Activated CD4-positive, alpha-beta T cell treated with anti-CD3 and anti-CD28 coated beads for 48 hours (primary cell): ENCODE measurements at places on chromosomes 13 and 19.
A peak's percentile ranks its signal among the peaks of the same experiment; 100 is the strongest.

DNA sequence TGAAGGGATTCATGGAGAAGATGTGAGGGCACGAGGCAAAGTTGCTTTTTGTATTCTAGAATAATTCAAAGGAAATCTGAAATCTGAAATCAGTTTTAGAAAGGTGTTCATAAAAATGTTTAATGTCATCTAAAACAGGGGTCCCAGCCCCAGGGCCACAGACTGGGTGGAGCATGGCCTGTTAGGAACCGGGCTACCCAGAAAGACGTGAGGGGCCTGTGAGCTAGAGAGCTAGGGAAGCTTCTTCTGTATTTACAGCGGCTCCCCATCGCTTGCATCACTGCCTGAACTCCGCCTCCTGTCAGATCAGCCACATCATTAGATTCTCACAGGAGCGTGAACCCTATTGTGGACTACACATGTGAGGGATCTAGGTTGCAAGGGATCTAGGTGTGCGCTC is 151.2 kb downstream of the USP12 start:
- DNase-seq = no peak

- DNase-seq = peak; percentile 41
These were observed 1.4 kb upstream of the MEGF8 start for GRCh38 chr19:42323852-42324654.

DNA sequence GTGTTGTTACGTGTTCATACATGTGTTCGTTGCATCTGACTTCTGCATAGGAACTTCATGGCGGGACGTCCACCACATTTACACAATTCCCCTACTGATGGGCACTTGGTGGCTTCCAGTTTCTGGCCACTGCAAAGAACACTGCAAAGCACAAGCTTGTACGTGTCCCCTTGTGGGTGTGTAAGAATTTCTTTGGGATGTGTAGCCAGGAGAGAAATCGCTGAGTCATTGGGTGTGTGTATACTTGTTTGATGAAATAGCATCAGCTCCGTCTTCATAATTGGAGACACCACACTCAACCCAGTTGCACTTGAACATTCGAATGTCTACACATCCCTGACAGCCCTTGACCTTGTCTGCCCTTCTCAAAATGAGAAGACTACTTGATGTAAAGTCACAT is 19.2 kb downstream of the KLK5 start:
- no peak for DNase-seq

DNA sequence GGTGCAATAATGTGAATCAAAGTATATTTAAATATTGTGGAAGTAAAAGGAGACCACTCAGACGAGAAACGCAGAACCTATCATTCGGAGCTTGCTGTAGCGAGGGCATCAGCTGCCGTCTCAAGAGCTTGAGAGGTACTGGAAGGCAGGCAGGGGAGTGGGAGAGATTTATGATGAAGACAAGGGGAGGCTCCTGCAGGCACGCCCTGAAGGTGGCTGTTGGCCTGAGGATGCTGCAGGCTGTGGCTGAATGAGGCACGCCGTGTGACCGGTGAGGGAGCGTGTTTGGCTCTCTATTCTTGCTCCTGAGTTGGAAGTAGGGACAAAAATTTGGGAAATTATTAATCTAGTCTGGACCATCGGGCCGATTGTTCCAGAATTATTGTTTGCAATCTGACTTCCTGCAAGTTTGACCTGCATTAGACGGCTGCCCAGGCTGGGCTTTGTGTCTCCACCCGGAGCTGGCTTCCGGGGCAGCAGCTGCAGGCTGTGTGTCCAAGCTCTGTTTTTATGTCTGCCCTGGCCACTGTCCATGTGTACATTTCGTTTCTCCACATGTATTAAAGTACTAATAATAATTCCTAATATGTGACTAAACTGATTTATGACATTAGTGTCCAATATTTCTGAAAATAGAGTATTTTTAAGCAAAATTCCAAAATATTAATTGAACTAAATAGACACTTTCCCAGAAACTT is 91.1 kb upstream of the ANKRD10 start:
- DNase-seq = no peak

GRCh38 chr13:34254366-34254765 is 436.4 kb downstream of the RFC3 start:
- no peak for DNase-seq

DNA sequence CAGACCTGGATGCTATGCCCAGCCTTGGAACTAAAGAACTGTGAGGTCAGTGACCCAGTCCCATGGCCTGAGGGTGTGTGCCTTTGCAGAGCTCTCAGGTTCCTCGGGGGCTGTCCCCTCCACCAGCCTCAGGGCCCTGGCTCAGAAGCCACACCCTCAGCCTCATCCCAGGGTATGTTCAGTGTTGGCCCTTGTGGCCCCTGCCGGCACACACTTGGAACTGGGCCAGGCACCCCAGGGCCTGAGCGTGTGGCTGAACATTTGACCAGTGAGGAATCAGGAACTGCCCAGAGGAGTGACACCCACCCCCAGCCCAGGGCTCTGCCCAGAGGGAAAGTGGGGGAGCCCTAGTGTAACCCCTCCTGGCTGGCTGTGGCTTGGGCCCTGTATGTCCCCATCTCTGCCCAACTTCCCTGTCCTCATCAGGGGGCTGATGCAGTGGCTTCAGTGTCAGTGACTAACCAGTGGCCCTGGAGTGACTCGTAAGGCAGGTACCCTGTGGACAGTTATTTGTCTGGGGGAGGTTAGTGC is 10.0 kb downstream of the NKPD1 start:
- no peak for DNase-seq

DNA sequence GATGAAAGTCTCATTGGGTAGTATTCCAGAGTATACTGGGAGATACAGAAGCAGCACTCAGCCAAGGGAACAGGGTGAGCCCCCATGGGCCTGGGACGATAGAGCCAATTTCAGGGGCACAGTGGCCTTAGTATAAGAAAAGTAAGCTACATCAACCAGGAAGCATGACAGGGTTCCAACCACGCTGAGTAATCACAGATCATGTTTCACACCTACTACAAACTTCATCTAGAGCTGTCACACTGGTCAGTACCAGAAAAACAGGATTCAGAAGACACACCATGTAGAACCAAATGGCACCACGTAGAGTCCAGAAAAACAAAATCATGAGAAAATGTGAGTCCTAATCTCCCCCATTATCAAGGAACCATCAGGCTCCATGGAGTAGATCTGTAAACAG is 1292.4 kb upstream of the MIR17HG start:
- no peak for DNase-seq

- DNase-seq = no peak
These were observed 977 bp downstream of the PCDH20 start for GRCh38 chr13:61414686-61415057.

DNA sequence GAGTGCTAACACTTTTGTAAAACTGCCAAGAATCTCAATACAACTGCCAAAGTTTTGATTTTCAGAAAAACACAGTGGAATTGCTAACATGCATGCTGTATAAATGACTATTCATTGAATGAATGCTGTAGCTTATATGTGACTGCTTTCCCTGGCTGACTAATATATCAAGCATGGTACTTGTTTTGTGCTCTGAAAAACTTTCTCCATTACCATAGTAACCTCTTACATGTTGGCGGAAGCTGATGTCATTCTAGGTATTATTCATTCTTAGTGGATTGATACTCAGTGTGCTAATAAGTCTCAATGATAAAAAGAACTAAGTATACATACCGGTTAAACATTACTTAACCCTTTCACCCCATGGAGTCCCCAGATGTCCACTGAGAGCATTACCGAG is 166.1 kb upstream of the MYO16 start:
- DNase-seq = no peak

DNA sequence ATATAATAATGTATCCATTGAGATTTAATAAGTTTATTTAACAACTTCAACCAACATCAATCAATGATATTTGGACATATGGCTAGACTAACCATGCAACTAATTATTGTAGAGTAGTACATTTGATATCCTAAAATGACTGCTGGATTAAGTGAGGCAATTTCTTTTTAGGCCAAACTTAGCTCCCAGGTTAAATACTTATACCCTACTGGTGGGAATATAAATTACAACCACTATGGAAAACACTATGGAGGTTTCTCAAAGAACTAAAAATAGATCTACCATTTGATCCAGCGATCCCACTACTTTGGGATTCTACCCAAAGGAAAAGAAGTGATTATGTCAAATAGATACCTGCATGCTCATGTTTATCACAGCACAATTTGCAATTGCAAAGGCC is 345.8 kb downstream of the RBM26 start:
- DNase-seq = no peak

DNA sequence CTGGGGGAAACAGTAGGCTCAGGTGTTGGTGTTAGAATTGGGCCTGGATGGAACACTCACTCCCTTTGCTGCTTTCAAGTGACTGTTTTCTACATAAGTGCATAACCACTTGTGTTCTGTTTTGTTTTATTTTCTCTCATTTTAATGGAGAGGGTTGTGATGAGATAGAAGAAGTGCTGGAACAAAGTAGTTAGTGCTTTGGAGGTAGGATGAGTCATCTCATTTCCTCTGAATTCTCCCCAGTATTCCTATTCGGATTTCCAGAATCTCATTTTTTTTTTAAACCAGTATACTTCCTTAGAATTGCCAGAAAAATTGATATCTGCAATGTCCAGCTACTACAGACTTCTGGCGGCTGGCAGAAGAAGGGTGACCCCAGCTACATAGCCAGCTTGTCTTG is 575.9 kb downstream of the MYO16 start:
- DNase-seq = no peak

DNA sequence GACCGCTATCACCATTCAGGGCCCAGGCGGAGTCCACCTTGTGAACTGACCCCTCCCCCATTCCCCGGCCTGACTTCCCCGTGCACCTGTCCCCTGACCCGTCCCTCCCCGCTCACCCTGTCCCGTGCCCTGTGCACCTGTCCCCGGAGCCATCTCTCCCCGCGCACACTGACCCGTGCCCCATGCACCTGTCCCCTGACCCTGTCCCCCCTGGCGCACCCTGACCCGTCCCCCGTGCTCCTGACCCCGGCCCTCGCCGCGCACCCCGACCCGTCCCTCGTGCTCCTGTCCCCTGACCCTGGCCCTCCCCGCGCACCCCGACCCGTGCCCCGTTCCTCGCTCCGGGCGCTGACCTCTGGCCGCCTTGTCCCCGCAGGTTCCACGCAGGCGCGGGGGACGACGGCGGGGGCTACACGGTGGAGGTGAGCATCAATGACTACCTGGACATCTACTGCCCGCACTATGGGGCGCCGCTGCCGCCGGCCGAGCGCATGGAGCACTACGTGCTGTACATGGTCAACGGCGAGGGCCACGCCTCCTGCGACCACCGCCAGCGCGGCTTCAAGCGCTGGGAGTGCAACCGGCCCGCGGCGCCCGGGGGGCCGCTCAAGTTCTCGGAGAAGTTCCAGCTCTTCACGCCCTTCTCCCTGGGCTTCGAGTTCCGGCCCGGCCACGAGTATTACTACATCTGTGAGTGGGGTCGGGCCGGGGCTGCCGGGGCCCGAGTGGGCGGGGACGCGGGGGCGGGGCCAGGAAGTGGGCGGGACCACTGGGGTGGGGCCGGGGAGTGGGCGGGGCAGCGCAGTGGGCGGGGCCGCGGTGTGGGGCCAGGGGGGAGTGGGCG is 9.7 kb downstream of the EFNA2 start:
- peak; percentile 66 for DNase-seq

DNA sequence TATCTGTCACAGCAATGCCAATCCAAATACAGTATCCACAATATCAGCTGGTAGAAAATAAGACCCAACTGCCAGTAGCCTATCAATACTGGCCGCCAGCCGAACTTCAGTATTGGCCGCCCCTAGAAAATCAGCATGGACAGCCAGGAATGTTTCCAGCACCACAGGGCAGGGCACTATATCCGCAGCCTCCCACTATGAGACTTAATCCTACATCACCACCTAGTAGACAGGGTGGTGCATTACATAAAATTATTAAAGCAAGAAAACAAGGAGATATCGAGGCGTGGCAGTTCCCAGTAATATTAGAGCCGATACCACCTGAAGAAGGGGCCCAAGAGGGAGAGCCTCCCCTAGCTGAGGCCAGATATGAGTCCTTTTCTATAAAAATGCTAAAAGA is 111.3 kb downstream of the ZNF486 start:
- DNase-seq = no peak
